ENCODE measurements at places on chromosomes 4 and X. TPM values are rescaled to one million over a fixed set of nuclear protein-coding genes. Genes with fewer than 3 reads are reported as not detected.

RGN gene
- polyA plus RNA-seq: 7.2 TPM

DNA sequence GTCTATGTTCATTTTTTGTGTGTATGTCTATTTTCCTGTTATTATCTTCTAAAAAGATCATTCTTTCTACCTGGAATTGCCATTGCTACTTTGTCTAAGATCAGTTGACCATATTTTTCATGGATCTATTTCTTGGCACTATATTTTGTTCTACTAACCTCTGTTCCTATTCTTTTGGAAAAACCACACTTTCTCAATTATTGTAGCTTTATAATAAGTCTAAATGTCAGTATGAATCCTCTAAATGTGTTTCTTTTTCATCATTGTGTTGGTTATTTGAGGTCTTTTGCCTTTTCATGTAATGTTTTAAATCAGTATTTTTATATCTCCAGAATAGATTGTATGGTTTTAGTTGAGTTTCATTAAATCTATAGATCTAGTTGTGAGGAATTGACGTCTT is 798.3 kb downstream of the FAT4 start:
- DNase-seq: no peak

GRCh38 chr4:48195374-48195773 is 61.3 kb upstream of the TXK start:
- DNase-seq: no peak

DNA sequence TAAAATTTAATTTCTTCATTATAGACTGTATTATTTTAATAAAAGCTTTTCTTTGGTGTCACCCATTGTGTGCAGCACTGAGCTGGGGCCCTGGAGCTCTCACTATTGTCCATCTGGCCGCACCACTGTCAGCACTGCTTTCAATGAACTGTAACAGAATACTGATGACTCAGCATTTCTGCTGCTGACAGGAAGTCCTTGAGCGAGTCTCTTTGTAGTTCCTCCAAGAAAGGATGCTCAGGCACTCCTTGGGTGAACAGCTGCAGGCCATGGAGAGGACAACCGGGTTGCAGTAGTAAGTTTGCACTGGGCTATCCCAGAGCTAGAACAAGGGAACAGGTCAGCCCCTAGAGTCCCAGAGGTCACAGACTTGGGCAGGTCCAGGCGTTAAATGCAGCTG is 81.6 kb downstream of the SORBS2 start:
- DNase-seq: no peak

GRCh38 chr4:101357751-101358150 is 10.4 kb upstream of the PPP3CA start:
- DNase-seq: no peak

GRCh38 chrX:63426519-63426918 is 75.4 kb upstream of the SPIN4 start:
- DNase-seq: no peak

DNA sequence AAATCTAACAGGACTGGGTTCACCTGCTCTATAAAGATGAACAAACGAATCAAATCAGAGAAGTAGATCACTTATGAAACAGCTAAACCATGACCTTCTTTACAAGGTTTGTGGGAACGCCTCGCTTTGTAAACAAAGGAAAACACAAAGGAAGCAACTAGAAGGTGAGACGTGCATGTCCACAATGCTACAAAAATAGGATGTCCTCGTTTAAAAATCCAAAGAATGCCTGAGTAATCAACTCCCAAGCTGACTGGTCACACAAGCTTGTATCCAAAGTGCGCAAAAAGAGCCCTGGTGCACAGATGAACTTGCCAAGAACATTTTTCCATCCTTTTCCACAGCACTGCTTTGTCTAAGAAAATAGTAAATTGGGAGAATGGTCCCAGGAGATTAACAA is 6.3 kb upstream of the SH3KBP1 start:
- no peak for DNase-seq

DNA sequence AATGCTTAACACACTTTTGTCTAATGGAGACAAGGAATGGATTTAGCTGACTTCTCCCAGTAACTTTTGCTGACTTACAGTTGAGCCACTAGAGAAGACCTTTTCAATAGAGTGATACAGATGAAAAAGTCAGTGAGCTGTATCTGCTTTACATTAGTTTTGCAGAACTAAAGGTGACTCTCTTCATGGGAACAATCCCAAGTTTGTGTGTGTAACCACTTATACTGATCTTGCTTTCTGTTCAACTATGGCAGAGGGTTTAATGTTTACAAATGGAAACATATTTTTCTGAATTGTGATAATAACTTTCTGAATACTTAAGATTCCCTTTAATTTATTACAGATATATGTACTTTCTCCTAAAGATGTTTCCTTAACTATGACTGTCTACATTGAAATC is 182.6 kb upstream of the PUDP start:
- no peak for DNase-seq

DNA sequence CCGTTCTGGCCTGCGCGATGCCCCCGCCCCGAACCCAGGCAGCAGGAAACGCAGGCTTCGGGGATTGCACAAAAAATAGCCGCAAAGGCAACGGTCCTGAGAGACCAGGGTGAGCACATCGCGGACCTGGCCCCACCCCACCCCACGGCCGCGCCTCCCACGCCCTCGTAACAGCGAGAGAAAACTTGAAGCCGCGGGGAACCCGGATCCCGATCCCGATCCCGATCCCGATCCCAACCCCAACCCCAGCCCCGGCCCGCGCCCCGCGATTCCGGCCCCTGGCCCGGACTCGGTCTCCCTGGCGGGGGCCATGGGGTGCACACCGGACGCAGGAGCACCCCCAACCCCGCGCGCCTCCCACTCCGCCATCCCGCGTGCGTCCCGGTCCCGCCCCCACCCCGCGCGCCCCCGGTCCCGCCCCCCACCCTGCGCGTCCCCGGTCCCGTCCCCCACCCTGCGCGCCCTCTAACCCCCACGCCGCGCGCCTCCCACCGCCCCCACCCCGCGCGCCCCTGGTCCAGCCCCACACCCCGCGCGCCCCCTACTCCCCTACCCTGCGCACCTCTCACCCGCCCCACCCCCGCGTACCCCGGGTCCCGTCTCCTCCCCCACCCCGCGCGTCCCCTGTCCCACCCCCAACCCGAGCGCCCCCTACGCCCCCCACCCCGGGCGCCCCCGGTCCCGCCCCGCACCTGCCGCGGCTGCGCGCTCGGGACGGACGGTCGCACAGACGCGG is 29.0 kb downstream of the NOP14 start:
- DNase-seq: no peak

DNA sequence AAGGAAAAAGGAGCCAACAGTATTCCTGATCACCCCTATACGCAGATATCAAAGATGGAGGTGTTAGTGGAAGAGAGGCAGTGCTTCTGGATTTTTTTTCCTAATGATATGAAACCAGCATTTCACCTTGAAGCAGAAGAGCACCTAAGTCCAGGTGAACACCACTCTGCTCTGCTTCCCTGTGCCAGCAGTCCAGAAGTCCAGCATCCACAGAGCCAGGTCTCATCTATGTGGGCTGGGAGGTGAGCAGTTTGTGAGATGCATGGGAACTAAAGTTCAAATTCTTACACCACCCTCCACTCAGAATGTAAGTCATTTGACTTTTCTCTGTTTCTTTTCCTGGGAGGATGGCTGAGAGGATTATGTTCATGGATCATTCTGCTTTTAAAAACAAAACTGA is 202.6 kb downstream of the RELL1 start:
- DNase-seq: no peak

- DNase-seq: no peak
Observed at GRCh38 chr4:1786544-1787362, 6.3 kb upstream of the FGFR3 start.

DNA sequence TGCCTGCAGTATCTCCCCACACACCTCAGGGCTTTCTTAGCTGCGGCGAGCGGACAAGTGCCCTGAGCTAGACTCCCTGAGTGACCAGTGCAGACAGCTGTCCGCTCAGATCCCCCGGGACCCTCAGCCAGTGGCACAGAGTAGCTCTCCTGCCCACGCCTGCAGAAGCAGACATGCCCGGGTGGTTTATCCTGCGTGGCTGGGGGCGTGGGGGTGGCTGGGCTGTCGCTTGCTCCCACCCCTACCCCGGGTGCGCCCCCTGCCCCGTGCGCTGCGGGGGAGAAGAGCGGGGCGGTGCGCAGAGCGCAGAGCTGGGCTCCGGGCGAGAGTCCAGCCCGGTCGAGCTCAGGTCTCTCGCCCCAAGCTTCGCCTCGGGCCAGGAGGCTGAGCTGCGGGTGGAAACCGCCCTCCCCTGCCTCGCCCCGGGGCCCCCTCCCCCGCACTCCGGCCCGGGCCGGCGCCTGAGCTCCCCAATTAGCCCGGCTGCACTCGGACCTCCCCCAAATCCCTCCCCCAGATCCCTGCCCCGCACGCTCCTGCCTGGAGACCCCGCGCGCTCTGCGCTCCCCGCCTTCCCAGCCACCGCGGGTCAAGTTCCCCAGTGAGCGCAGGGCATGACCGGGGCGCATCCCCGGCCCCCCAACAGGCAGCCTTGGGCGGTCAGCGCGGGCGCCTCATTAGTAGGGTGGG is 11.7 kb upstream of the SHOX start:
- no peak for DNase-seq
